A549 (cell line): ENCODE measurements at places on chromosomes 3 and 15.

GRCh38 chr3:140117096-140117526, 182.1 kb downstream of the CLSTN2 start:
- DNase-seq: no peak

DNA sequence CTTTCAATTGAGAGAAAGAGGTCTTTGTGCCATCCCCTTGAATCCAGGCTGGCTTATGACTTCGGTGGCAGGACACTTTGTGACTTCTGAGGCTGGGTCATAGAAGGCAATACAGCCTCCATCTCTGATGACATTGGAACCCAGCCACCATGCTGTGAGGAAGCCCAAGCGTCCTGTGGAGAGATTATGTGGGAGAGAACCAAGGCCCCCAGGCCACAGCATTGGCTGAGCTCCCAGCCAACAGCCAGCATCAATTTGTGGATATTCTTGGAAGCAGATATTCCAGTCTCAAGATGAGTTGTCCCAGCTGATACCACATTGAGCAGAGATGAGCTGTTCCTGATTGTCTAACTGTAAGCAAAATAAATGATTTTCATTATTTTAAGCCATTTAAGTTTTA, 12.7 kb upstream of the XIRP1 start:
- no peak for DNase-seq

- DNase-seq: no peak
These were observed 59.5 kb downstream of the BFSP2 start for GRCh38 chr3:133459400-133459799.

DNA sequence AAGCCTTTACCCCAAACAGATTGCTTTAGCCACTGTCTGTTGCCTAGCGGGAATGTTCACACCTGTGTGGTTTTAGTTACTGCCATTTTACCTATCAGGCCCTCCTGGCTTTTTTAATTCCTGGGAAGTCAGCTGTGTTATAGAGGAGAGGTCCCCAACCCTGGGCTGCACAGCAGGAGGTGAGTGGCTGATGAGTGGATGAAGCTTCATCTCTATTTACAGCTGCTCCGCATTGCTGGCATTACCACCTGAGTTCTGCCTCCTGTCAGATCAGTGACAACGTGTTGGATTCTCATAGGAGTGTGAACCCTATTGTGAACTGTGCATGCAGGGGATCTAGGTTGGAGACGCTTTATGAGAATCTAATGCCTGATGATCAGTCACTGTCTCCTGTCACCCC, 127.0 kb downstream of the MBNL1 start:
- no peak for DNase-seq

DNA sequence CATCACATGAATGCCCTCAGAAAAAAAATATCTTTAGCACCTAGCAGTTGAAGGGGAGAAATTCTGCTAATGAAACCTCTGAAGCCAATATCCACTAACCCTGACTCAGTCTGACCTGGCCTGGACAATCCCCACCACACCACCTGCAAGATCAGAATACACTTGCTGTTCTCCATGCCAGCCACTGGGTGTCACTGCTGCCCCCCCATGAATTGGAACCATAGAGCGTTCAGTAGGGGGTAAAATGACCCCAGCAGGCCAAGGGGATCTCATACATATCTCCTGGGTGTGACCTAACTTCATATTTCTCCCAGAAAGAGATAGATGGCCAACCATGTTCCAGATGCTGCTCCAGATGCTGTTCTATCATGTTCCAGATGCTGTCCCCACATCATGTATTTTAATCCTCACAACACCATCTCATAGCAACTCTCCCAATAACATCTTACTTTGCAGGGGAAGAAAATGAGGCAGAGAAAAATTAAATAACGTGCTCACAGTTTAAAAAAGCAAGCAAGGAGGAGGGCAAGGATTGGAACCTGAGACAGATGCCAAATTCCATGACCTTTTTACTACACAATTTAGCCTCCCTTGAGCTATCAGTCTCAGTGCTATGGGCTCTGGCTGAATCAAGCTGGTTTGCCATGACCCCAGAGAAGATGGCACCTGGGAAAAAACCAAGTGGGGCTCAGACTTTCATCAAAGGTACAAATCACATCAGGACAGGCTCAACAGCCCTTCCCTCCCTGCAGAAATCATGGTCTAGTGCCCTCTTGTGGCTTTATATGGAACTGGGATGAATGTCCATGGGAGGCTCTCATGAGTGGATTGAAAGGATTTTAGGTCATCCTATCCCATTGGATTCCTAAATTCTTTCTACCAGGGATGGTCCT, 12.4 kb downstream of the NTRK3 start:
- DNase-seq: peak; percentile 62

GRCh38 chr3:172034786-172035685, 4.3 kb upstream of the FNDC3B start:
- DNase-seq: peak; percentile 32
